ENCODE measurements at places on chromosomes 11 and 22. TPM values are rescaled to one million over a fixed set of nuclear protein-coding genes. Genes with fewer than 3 reads are reported as not detected.

The CD248 gene
- 19.3 TPM for total RNA-seq

The C11orf16 gene
- total RNA-seq, result not detected

The MRGPRE gene
- not detected for total RNA-seq

The ACR gene
- 0.52 TPM for total RNA-seq

All from skeletal muscle tissue (tissue), 5 donors.